Effector memory CD4-positive, alpha-beta T cell (primary cell): ENCODE measurements at places on chromosomes 2 and 18.

DNA sequence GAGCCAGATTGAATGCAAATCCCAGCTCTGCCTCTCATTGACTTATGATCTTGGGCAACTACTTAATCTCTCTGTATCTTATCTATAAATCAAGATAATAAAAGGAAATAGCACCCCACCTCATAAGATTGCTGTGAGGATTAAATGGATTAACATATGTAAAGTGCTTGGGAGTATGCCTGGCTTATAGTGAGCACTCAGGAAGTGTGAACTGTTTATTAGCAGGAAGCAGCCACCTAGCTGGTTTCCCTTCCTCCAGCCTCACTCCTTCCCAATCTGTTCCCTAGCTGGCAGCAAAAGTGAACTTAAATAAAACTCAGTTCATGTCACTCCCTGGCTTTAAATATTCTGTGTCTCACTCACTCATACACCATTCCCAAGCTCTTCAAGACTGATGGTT, 526.6 kb upstream of the PKDCC start:
- DNase-seq: no peak

- DNase-seq: no peak
These were observed 331.1 kb downstream of the PTPRM start for GRCh38 chr18:7898181-7898580.

- DNase-seq: no peak
These were observed 15.4 kb downstream of the ZBTB7C start for GRCh38 chr18:48393776-48394175.

DNA sequence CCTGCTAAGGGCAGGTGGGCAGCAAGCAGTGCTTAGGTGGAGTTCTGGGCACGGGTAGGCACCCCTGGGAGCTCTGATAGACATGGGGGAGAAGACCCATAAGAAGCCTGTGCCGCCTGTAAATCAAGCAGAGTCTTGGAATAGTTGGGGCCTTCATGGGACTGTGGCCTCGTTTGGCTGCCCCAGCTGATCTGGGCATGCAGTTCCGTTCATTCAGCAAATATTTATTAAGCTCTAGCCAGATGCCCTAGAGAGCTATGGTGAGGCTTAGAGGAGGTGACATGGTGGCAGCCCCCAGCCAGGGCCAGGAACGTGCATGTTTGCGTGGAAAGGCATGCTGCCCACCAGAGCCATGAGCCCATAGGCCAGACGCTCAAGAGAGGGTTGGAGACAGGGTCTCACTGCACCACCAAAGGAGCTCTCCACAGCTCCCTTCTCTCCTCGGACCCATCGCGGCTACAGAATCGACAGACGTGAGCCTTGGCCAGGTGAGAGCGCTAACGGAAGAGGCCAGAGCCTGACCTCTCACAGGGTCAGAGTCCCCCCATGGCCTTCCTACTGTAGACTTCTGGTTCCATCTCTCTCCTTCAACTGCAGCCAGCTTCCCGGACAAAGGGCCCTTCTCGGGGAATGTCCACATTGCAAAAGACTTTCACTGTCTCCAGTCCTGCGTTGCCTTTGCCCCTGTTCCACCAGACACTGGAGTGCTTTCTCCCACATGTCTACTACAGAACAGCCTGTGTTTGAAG, 135.7 kb downstream of the INHBB start:
- no peak for DNase-seq
